ENCODE measurements at places on chromosomes 5 and 9.

GRCh38 chr5:102991802-102992201, 128.1 kb downstream of the GIN1 start:
- DNase-seq = no peak

DNA sequence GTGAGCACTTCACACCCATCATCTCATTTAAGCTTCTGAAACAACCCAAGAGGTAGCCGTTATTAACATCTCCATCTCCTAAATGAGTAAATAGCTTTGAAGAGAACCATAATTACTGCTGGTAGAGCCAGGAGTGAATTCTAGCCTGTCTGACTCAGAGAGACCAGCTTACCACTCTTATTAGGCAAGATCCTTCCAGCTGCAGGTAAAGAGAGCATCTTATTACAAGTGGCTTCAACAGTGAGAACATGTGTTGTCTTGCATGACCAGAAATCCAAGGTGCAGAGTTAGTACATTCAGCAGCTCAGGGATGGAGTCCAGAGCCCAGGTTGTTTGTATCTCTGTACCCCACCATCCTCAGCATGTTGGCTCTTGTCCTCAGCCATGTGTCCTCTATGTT, 10.9 kb upstream of the AFAP1L1 start:
- DNase-seq = no peak

DNA sequence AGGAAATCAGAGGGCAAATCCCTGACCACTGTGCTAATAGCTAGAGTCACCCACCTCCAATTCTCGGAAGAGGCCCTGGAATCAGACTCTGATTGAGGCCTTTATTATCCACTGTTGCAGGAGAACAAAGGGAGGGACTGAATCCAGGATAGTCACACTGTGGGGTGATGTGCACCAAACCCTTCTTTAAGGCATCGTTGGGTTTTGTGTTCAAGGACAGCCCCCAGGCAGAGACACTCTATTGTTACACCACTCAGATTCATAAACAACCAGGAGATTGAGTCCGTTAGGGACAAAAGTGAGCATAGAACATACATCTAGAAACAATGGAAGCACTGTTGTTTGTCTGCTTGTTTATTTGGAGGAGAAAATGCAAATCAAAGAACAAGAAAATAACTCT, 124.6 kb upstream of the TBCA start:
- no peak for DNase-seq

GRCh38 chr5:763998-764781, 20.3 kb downstream of the ZDHHC11B start:
- DNase-seq = peak; percentile 20

DNA sequence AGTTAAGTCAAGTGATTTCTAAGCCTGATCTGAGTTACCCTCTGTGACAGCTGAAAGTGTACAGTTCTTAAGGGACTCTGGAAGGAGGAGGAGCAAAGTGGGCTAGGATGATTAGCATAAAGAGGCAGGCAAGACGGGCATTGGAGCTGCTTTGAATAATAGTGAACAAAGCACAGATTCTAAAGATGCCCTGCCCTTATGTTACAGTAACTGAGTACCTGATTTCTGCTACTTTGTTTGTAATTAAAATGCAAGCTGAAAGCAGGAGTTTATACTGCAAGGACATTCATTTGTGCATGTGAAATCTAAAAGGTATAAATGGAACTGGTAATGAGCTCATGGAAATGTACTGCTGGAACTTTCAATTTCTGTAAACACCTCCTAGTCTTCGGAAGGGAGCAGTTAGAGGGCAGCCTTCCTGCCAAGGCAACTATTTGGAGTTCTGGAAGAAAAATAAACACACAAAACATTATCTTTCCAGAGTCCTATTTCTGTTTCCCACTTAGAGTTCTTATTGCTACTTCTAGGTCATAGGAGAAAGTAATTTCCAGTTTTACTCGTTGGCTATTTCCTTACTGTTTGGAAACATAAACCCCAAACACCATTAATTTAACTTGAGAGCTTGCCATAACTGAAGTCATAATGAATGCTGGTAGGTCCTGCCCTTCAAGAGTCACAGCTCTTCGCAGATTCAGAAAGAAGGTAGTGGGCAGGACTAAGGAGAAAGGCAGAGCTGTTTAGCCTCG, at the start of gene RANBP3L:
Gene RANBP3L, minus strand, starts transcription at position 45 of the 746 bp plus-strand sequence. CDS start 486 bp downstream, outside the sequence.
- no peak for DNase-seq

- no peak for DNase-seq
These were observed 197.2 kb downstream of the PARP8 start for GRCh38 chr5:50863534-50864170.

DNA sequence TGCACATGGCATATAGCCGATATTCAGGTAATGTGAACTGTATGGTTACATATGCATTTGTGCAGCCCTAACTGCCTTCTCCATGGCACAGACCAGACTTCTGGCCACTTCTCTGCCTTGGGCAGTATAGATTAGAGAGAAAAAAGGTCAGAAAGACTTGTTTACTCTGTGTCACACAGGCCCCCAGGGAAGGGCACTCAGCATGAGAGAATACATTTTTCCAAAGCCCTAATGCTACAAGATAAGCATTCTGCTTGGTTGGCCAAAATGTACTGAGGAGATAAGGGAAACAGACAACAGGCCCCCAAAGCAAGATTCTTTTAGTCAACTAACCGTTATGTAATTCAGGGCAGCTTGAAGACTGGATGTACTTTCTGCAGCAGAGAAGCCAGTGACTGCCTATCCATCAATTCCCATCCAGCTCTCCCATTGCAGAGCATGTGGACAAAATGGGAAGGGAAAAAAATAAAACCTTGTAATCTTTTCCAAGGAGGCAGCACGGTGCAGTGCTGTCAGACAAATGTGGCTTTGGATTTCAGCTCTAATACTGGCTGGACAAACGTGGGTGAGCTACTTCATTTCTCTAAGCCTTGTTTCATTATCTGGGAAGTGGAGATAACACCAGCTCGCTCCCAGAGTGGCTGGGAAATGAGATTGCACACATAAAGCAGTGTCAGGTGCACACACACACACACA, 205.9 kb downstream of the NSG2 start:
- DNase-seq = no peak

DNA sequence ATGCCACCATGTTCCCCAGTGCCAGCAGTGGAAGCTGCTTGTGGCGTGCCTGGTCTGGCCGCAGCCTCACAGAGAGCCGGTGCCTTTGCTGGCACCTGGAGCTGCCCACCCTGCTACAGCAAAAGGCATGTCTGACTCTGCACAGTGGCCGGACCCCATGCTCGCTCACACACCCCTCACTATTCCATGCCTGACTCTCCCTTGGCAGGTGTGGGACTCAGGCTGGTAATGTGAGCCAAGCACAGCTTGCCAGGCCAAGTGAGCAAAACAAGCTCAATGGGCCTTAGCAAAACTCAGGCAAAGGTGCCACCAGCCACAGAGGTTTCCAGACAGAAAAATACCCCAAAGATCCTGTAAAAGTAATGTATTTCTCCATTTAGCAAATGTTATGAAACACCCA, 15.5 kb downstream of the GNA14 start:
- no peak for DNase-seq

DNA sequence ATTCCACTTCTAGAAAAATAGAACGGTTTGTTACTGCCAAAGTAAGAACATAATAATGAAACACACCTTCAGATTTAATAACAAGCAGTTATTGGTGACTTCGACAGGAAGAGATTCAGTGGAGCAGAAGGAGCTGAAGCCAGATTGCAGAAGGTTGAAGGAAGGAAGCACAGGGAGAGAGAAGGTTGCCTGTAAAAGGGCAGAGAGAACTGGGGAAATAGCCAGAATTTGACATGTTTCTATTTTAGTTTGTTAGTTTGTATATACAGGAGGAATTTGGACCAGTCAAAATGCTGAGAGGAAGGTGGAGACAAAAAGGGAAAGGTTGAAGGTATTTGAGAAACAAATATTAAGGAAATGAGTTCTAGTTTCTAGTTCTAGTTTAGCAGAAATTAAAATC, 269.2 kb upstream of the ELAVL2 start:
- DNase-seq = no peak

GRCh38 chr9:95963659-95964058, 88.2 kb downstream of the ERCC6L2 start:
- DNase-seq = no peak

DNA sequence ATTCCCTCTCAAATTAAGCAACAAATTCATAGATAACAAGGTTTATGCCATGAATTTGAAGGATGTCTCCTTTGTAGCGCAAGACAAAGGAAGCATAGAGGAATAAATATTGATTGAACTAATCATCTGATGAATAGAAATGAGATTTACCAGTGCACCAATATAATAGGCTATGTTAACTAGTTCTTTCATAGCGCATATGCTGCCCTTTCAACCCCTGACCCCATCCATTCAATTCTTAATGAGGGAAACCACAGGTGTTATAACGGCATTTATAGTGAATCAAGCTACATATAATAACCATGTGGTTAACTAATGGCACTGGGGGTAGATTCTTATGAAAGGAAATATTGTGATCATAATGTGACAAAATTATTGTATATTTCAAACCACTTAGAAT, 6.5 kb downstream of the RORB start:
- no peak for DNase-seq

DNA sequence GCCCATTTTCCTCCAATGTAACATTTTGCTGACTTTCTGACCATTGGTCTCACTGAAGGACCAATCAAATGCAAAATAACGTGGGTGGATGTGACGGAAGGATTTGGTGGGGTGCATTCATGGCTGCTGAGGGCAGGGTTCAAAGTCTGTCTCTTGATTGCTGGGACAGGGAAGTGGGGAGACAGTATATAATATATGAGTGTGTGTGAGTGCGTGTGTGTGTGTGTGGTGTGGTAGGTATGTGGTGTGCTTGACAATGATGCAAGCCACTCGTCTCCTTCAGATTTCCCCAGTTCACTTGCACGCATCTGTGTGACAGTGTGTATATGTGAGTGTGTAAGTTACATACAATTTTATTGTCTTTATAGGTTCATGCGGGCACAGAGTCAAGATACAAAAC, 477.3 kb downstream of the DIRAS2 start:
- no peak for DNase-seq

GRCh38 chr9:811106-811531, 30.4 kb upstream of the DMRT1 start:
- DNase-seq = no peak

DNA sequence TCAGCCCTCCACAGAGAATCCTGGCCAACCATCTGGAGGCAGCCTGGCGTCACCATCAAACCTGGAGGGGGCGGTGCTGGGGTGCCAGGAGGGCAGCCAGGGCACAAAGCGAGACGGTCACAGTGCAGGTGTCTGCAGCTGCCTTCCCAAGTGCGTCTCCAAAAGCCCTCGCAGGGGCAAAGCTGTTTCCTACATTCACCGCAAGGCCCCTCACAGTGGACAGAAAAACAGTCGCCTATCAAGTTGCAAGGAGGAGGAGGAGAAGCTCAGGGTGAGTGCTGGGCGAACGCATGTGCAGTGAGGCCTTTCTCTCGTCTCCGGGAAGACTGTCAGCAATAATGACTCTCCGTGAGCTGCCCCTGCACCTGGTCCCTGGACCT, 18.0 kb upstream of the LHX3 start:
- no peak for DNase-seq

- DNase-seq = no peak
These were observed 122.4 kb upstream of the FGF10 start for GRCh38 chr5:44511596-44511995.

GRCh38 chr5:66170195-66170919, 26.3 kb downstream of the SREK1 start:
- DNase-seq = no peak

- DNase-seq = no peak
These were observed 169.7 kb downstream of the ARHGAP26 start for GRCh38 chr5:142939884-142940283.

GRCh38 chr9:38443181-38443580, 18.9 kb upstream of the IGFBPL1 start:
- no peak for DNase-seq

GRCh38 chr5:166050531-166050930, 2240.9 kb upstream of the WWC1 start:
- no peak for DNase-seq

- DNase-seq = peak; percentile 11
These were observed 3.9 kb downstream of the MAMDC4 start for GRCh38 chr9:136856079-136856476.

GRCh38 chr9:135330685-135331590, 148.6 kb upstream of the PPP1R26 start:
- DNase-seq = no peak

- no peak for DNase-seq
These were observed 26.3 kb downstream of the GOLGA2 start for GRCh38 chr9:128249558-128249907.

DNA sequence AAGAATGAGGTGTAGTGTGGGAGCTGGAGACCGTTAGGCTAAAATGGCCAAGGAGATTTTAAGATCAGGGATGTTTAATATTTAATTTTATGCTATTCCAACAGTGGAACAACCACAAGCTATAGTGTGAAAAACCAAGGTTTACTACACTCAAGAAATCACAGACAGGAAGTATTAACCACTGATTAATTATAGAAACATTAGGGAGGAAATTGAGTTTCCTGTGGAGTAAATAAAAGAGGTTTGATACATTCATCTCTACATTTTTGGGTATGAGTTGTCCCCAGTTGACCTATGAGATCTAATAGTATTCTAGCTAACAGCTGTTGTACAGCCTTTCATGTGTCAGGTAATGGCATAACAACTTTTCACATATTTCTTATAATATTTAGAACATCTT, 103.7 kb upstream of the MPDZ start:
- DNase-seq = no peak

- no peak for DNase-seq
These were observed 715 bp downstream of the RC3H2 start for GRCh38 chr9:122904466-122904822.
